ENCODE measurements at places on chromosomes 5 and 9. TPM values are rescaled to one million over a fixed set of nuclear protein-coding genes. Genes with fewer than 3 reads are reported as not detected.
A peak's percentile ranks its signal among the peaks of the same experiment; 100 is the strongest.

RNF183 gene
- not detected for polyA plus RNA-seq

CLINT1 gene
- polyA plus RNA-seq, result 91.7 TPM

SV2C gene
- not detected for polyA plus RNA-seq

CHMP5 gene
- polyA plus RNA-seq, result 61.7 TPM

ADGRD2 gene
- polyA plus RNA-seq, result not detected

PLGRKT gene
- polyA plus RNA-seq, result 30.3 TPM

RGS7BP gene
- polyA plus RNA-seq, result not detected

HACD4 gene
- polyA plus RNA-seq, result 6.2 TPM

- no peak overlapping the region for H3K27ac ChIP-seq
- H3K27me3 ChIP-seq, result no peaks in the 10 kb centered on the region
- DNase-seq, result no peak
- no peak overlapping the region for H3K4me3 ChIP-seq
These were observed 225.6 kb downstream of the SPOCK1 start for GRCh38 chr5:137273511-137273910.

DNA sequence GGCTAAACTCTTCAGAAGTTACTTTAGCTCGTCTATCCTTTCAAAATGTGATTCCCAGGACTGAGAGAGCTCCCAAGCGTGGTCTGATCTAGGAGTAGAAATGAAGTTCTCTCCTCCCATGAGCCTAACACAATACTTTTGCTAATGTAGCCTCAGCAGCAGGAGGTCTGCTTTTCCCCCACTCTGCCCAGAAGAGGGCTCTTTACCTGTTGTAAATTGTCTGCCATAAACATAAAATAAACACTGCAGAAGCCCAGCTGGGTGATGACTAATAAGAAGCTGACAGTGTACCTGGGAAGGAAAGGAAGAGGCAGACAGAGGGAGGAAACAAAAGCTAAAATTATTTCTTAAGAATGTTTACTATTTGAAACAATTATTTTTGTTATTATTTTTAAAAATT lies 15.4 kb downstream of the SLC36A3 start:
- peaks cover 3% of the 10 kb centered on the region for H3K4me1 ChIP-seq
- H3K27me3 ChIP-seq, result no peaks in the 10 kb centered on the region
- no peak for DNase-seq
- H3K36me3 ChIP-seq, result no peaks in the 10 kb centered on the region

GRCh38 chr9:23683611-23684061 lies 142.4 kb downstream of the ELAVL2 start:
- no peaks in the 10 kb centered on the region for H3K36me3 ChIP-seq
- H3K4me3 ChIP-seq, result no peak overlapping the region
- no peak for DNase-seq
- no peak overlapping the region for H3K27ac ChIP-seq
- no peaks in the 10 kb centered on the region for H3K4me1 ChIP-seq
- H3K27me3 ChIP-seq, result no peaks in the 10 kb centered on the region

DNA sequence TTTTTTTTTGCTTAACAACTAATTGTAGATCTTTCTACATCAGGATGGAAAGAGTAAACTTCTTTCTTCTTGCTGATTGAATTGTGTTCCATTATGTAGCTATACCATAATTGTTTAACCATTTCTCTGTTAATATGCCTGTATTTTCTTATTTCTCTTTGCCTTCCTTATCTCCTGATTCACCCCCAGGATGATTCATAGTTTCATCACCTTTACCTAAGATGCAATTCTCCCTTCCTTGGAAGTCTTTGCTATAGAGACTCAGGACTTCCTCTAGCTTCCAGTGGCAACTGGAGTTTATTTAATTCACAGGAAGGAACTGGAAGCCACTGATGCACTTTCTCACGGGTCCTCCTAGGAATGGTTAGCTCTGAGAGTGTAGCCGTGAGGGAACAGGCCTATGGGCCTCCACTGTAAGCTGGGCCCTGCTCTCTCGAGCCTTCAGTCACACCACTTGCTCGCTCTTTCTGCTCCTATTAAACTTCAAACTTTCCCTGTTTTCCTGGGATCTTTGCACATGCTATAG lies 83.1 kb downstream of the FGF1 start:
- H3K27ac ChIP-seq, result no peak overlapping the region

DNA sequence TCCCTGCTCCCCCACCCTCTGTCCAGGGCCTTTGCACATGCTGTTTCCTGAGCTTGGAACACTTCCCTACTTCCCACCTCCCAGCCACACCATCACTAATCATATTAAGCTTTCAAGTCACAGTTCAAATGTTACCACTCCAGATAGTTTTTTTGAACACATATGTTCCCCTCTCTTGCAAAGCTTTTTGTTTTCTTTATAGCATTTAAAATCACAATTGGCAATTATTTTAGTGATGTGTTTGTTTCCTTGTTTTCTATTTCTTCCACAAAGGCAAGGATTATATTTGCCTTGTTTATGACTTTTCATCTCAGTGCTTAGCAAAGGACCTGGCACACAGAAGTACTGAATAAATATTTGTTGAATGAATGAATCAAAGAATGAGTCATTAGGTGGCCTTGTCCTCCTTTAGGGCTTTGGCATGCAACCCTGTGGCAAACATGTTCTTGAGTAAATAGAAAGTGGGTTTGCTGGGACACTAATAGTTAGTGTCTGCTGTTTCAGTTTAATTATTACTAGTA lies 386.8 kb downstream of the FGF10 start:
- H3K27me3 ChIP-seq, result no peaks in the 10 kb centered on the region
- H3K27ac ChIP-seq, result no peak overlapping the region
- H3K4me3 ChIP-seq, result no peak overlapping the region
- H3K4me1 ChIP-seq, result no peaks in the 10 kb centered on the region
- H3K36me3 ChIP-seq, result no peaks in the 10 kb centered on the region
- DNase-seq, result no peak

DNA sequence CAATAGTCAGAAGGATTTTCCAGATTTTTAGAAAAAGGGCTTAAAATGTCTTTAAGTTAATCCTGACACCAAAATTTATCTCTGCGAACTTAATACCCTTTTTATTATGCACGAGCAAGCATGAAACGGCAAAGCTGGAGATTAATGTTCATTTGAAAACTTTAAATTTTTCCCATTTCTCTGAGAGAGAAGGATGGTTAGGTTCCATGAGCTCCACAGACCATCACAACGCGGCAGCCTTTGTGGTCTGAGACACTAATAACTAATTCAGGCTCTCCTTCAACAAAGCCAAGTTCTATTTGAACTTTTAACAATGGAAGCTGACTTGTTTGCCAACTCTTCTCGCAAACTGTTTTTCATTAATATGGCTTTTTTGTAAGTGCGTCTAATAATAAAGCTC lies 94.7 kb downstream of the MYO10 start:
- no peaks in the 10 kb centered on the region for H3K36me3 ChIP-seq
- no peak overlapping the region for H3K27ac ChIP-seq
- H3K4me1 ChIP-seq, result no peaks in the 10 kb centered on the region
- no peak for DNase-seq
- no peak overlapping the region for H3K4me3 ChIP-seq
- H3K27me3 ChIP-seq, result peaks cover 11% of the 10 kb centered on the region

- H3K36me3 ChIP-seq, result no peaks in the 10 kb centered on the region
- DNase-seq, result no peak
- H3K27ac ChIP-seq, result no peak overlapping the region
- peaks cover 10% of the 10 kb centered on the region for H3K4me1 ChIP-seq
These were observed 36.8 kb upstream of the NIPBL start for GRCh38 chr5:36839489-36840476.

- H3K27ac ChIP-seq, result no peak overlapping the region
- peak overlapping the region; percentile 94 for H3K4me3 ChIP-seq
- DNase-seq, result no peak
These were observed 633 bp upstream of the PPP1R26 start for GRCh38 chr9:135478829-135479468.

DNA sequence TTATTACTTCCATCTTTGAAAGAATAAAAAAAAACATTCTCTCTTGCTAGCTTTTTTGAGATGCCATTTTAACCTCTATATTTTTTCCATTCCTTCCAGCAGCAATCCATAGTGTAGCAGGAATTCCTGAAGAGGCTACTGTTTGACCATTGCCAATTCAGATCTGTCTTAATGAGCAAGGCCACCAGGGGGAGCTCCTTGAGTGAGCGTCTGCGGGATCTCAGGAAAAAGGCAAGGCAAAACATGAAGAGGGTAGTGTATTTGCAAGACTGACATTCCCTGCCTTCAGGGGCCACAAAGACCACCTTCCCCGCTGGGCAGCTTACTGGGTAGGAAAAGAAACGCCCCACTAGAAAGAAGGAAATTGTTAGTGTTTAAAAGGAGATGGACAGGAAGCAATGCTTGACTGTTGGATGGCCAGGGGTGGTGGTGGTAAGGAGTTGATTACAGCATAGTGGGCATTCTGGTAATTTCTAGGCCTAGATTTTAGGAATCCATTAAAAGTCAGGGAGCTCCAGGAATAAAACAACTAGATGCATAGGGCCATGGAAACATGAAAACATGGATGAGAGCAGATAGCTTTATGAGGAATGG lies 206.6 kb upstream of the HAPLN1 start:
- no peaks in the 10 kb centered on the region for H3K36me3 ChIP-seq
- no peak overlapping the region for H3K4me3 ChIP-seq

DNA sequence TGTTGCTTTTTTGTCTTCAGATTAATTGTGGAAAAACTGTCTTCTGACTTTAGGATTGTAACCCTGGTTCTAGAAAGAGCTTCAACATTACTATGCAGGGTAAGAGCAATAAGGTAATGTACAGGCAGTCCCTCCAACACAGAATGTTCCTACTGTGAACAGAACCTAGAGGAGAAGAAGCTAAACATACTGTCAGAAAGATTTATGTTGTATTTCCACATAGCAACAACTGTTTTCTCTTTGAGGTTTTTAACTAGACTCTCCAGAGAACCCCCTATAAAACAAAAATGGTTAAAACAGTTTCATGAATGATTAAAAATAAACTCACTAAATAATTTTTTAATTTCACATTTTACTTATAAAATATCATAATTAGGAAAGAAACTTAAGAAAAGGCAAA lies 64.3 kb upstream of the NAA35 start:
- H3K27ac ChIP-seq, result no peak overlapping the region
- H3K27me3 ChIP-seq, result no peaks in the 10 kb centered on the region
- DNase-seq, result no peak
- H3K4me3 ChIP-seq, result no peak overlapping the region
- peaks cover 6% of the 10 kb centered on the region for H3K36me3 ChIP-seq
- peaks cover 2% of the 10 kb centered on the region for H3K4me1 ChIP-seq

DNA sequence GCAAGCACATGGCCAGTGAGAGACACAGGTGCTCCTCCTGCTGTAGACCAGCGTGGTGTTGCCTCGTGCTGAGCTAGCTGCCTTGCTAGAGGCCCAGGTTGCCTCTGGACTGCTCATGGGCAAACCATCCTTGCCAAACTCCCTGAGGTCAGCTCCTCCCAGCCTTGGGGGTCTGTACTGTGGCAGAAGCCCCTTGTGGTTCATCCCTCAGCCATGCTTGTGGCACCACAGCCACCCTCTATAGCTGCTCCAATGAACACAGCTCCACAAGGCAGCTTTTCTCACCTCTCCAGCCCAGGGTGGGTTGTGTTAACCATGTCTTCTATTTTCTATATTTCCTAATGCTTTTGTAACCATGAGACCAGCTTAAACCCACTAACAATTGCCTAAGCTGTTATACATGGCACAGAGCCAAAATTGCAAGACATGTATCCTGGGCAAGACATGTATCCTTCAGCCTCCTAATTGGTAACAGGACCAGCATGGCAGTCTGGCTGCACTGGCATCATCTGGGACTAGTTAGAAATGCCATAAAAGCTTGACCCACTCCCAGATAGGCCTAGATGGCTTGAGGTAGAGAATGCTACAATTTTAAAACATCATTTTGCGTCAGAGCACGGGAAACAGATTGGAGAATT lies 183.1 kb upstream of the S1PR3 start:
- no peak overlapping the region for H3K4me3 ChIP-seq
- no peak for DNase-seq
- peaks cover 13% of the 10 kb centered on the region for H3K4me1 ChIP-seq
- no peaks in the 10 kb centered on the region for H3K36me3 ChIP-seq
- H3K27ac ChIP-seq, result no peak overlapping the region
- peaks cover 44% of the 10 kb centered on the region for H3K27me3 ChIP-seq

DNA sequence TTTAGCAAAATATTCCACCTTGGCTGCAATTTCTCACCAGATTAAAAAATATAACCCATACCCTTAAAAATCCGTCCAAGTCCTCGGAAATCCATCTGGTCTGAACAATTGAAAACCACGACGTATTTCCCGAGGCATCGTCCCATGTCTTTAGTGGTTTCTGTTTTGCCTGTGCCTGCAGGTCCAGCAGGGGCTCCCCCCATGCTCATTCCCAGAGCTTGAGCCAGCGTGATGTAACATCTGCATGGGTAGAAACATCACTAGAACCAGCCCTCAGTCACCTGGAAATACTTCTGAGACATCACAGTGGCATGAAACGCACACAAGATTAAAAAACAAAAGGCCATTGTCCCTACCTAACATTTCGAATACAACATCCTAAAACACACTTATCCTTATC lies 114.0 kb downstream of the DNAH5 start:
- DNase-seq, result no peak
- H3K4me3 ChIP-seq, result no peak overlapping the region
- H3K36me3 ChIP-seq, result no peaks in the 10 kb centered on the region

GRCh38 chr5:168055141-168055683 lies 236.2 kb upstream of the WWC1 start:
- H3K27ac ChIP-seq, result no peak overlapping the region
- DNase-seq, result no peak
- H3K27me3 ChIP-seq, result no peaks in the 10 kb centered on the region
- H3K4me1 ChIP-seq, result no peaks in the 10 kb centered on the region
- H3K36me3 ChIP-seq, result no peaks in the 10 kb centered on the region

DNA sequence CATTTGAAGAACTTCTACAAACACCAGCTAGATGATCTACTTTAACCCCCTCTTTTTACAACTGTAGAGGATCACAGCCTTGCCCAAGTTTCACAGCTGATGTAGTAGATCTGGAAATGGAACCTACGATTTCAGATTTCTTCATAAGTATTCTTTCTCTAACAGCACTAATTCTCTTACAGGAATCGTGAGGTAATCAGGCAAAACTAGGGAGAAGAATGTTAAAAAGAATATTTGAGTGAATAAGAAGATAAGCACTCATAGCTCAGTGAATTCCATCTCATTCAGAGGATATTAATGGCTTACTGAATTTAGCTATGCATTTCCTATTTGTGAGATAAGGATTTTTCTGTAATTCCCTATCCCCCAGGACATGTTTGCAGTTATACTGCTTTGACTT lies 42.1 kb downstream of the NADK2 start:
- H3K27me3 ChIP-seq, result no peaks in the 10 kb centered on the region
- H3K4me1 ChIP-seq, result no peaks in the 10 kb centered on the region
- no peak overlapping the region for H3K4me3 ChIP-seq
- H3K36me3 ChIP-seq, result peaks cover 16% of the 10 kb centered on the region
- H3K27ac ChIP-seq, result no peak overlapping the region
